GM06990 (cell line): ENCODE measurements at places on chromosomes 5 and 9.

DNA sequence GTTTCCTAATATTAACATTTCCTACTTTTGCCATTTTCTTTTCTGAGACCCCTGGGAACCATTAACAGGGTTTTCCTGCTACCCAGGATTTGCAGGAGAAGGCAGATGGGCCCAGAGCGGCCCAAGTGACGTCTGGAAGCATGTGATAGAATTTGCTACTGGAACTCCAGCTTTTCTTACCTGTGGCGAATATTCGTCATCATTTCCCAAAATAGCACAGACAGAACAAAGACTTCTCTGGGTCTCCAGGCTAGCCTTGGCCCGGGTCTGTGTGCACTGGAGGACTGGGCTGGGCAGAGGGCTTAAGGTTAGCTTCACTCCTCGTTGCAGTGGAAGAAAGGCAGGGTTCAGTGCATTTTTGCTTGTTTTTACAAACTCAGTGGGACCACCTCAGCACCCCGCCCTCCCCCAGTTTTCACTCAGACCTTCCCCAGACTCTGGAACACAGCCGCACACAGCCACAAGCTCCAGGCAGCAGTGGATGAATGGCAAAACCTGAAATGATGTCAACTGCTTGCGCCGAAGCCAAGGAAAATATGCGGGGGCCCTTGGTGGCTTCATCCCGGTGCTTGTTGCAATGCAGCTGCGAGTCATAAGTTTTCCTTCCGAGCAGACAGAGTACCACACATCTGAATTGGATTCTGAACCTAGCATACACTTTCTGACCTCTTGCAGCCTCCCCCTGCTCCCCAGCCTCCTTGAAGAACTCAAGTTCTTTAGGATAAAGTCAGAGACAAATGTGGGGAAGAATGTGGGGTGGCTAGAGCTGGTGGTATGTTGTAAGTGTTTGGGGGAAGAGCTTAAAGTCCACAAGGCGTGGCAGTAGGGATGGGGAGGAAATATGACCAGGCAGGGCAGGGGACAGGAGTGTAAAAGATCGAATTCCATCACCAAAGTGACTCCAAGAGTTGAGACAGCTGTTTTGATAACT, 586.0 kb downstream of the CCDC171 start:
- no peak for DNase-seq

DNA sequence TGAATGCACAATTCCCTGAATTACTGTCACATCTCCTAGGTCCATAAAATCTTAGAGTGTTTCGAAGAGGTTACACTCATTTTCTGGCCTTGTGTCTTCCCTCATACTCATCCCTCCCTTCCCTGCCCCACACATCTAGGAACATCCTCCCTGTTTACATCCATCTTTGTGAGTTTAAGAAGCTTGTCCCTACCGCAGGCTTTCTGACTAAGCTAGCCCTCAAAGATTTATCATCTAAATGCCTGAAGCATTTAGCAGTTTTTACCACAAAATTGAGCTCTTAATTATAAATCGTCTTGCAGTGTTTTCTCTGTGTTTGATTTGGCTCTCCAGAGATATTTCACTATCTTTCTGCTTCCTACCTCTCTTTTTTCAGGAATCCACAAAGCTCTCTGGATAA, 374.8 kb downstream of the KIAA0825 start:
- DNase-seq = no peak

- DNase-seq = no peak
Measured at GRCh38 chr5:39400713-39401578, 23.8 kb downstream of the DAB2 start.

GRCh38 chr5:124738681-124739633, 7.5 kb downstream of the ZNF608 start:
- DNase-seq = no peak
